ENCODE measurements at places on chromosomes 12 and 14. TPM values are rescaled to one million over a fixed set of nuclear protein-coding genes. Genes with fewer than 3 reads are reported as not detected.

KITLG gene
- 11.1 TPM for total RNA-seq

OTX2 gene
- total RNA-seq: not detected

TSPAN11 gene
- 1.5 TPM for total RNA-seq

SALL2 gene
- 4.9 TPM for total RNA-seq

CCDC184 gene
- 1.0 TPM for total RNA-seq

SOS2 gene
- total RNA-seq: 35.6 TPM

KSR2 gene
- not detected for total RNA-seq

- DNase-seq: peak; percentile 71
Measured at GRCh38 chr12:117119592-117120198, 20.5 kb upstream of the TESC start.

- DNase-seq: no peak
Measured at GRCh38 chr14:75077794-75078193, 8.4 kb downstream of the ZC2HC1C start.

DNA sequence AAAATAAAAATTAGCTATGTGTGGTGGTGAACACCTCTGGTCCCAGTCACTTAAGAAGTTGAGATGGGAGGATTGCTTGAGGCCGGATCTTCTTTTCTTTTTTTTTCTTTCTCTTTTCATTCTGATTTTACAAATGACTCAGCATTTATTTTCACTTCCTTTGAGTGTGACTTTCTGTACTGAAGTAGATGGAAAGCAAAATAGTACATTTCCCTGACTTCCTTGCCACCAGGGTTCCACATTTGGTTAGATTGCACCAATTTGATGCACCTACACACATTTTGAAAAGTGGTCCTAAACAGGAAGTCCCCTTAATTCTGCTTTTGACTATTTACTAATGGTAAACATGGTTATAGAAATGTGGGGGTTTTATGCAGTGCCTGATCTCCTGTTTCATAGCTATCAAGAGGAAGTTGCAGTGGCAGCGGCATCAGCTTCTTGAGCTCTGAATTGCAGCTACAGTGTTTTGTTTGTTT, 13.0 kb upstream of the LEMD3 start:
- no peak for DNase-seq

GRCh38 chr12:62516927-62517326, 50.3 kb downstream of the MON2 start:
- no peak for DNase-seq

- DNase-seq: no peak
Measured at GRCh38 chr14:50452979-50453705, 56.5 kb upstream of the CDKL1 start.

DNA sequence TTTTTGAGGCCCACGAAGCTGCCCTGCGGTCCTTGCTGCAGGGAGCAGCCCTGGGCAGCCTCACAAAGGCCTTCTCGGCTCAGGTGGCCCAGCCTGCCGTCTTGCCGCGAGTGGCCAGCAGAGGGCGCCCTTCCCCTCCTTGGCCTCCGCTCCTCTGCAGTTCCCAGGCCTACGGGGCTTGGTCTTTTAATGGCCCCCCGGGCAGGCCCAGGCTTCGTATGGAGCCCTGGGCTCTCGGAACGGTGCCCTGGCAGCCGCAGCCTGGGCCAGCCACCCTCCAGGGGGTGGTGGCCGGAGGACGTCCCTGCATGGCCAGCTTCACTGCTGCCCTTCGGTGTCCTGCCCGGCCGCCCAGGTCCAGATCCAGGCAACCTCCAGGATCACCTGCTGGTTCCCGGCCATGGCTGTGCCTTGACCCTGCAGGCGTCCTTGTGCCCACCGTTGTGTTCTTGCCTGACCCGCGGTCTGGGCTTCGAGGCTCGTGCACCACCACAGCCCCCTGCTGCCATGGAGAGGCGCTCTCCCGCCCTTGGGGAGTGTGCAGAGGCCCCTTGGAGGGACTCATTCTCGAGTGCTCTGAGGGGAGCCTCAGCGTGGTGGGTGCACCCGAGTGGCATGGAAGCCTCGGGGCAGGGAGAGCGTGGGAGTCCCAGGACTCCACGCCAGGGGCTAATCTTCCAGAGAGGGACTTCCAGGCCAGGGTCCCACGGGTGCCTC, 9.4 kb downstream of the ASPG start:
- peak; percentile 76 for DNase-seq

DNA sequence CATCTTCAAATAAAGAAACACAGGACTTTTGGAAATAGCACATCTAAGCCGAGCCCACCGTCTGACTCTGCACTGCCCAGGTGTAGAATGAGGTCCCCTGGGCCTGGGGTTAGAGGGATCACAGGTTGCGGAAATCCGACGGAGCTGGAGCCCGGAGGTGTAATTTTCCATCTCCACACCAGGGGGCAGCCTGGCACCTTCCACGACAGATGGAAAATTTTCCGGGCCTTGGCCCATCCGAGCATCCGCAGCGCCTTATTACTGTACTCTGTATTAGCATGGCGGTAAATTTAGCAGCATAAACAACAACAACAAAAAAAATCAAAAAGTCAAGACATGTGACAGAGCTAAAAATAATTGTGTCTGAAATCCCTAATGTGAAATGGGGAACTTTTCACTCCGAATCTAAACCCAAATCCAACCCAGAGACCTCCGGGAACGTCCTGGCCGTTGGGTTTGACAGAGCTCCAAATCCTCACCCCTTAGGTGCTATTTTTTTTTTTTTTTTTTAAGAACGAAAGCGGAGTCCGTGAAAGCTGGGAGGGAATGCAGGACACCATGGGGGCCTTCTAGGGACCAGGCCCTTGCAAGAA, 93.9 kb downstream of the KSR2 start:
- DNase-seq: peak; percentile 71

DNA sequence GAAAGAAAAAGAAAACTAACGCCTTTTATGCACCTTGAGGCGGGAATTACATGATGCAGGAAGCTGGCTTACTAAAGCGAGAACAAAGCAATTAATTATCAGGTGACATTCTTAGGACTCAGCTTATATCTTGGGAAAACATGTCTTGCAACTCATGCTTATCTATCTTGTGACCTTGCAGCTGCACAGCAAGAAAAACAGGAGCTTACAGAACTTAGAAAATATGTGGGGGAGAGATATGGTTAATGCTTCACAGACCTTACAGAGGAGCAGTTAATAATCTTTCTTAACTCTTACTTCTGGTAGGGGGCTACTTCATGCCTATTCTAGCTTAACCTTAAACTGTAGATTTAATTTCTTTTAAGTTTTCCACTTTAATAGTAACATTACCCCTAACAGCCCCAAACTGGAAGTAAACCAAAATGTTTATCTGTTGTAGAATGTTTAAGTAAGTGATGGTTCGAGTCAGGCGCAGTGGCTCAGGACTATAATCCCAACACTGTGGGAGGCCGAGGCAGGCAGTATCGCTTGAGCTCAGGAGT, 13.2 kb upstream of the OR11G2 start:
- DNase-seq: no peak

- peak; percentile 60 for DNase-seq
Measured at GRCh38 chr14:101077481-101078074, 174.1 kb upstream of the RTL1 start.

DNA sequence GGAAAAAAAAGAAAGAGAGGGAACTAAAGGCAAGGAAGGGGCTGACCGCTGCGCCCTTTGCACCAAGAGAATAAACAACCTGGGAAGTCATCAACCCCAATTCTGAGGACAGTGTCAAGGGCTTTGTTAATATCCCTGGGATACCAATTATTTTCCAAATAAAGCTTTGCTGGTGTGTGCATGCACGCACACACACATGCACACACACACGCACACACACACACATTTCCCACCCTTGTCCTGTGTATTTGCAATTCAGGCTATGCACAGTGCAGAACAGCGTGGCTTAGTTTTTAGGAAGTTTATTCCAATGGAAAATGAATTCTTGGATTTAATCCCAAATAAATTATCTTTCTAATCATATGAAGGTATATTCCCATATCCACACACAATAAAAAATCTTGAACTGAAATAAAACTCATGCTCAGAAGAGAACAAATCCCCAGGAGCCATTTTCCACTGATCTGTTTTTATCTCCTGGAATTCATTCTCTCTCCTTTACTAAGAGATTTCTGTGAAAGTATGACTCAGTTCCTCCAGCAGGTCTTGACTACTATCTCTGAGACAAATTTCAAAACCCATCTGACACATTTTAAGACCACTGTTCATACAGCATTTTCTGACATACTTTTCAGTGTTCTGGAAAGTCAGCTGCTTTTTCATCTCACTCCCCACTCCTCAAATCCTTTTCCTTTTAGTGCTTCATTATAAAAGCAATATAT, 334.4 kb upstream of the ATP2B1 start:
- DNase-seq: no peak

DNA sequence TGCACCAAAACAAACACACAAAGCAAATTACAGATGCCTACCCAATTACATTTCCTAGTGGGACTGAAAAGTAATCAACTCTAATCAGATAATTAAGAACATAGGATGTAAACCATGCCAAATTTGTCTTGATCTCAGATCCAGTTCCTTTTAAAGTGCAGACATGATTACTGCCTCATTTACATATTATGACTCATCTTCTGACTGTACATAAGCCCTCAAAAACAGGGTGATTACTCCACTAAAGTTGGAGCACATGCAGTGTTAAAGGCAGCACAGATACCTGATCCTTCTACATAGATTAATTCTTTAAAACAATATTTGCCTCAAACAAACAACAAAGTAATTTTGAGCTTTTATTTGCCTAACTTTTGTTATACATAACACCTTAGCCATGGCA, 337.2 kb downstream of the RPS29 start:
- no peak for DNase-seq

Measured in Right ventricle myocardium inferior (tissue), 1 donor.